ENCODE measurements at places on chromosomes 12 and 14. TPM values are rescaled to one million over a fixed set of nuclear protein-coding genes. Genes with fewer than 3 reads are reported as not detected.

Gene TPH2
- total RNA-seq: not detected

Gene SLC2A14
- total RNA-seq: not detected

Gene IL31
- not detected for total RNA-seq

Gene NPAS3
- total RNA-seq: 0.32 TPM

Gene SCFD1
- 147 TPM for total RNA-seq

Gene OR4Q2
- total RNA-seq: not detected

Gene CPNE8
- 3.6 TPM for total RNA-seq

Gene SLC25A21
- 0.89 TPM for total RNA-seq

Gene ACAD10
- 21.0 TPM for total RNA-seq

Gene ABCD4
- 24.7 TPM for total RNA-seq

Gene P2RX7
- 0.89 TPM for total RNA-seq

Gene KRT82
- total RNA-seq: not detected

Gene DCAF5
- total RNA-seq: 19.4 TPM

Gene GMFB
- 114 TPM for total RNA-seq

Gene SIX1
- 0.05 TPM for total RNA-seq

Gene RPGRIP1
- not detected for total RNA-seq

Gene CLEC4C
- total RNA-seq: not detected

Gene FERMT2
- 143 TPM for total RNA-seq

Gene CDK2
- 6.2 TPM for total RNA-seq

Gene IL23A
- total RNA-seq: not detected

Gene LHX5
- not detected for total RNA-seq

Gene RNASE2
- not detected for total RNA-seq

Gene METTL1
- total RNA-seq: 6.1 TPM

Gene NRIP2
- total RNA-seq: not detected

Gene TNFRSF1A
- 93.4 TPM for total RNA-seq

Gene DCN
- total RNA-seq: 96.5 TPM

Gene TAS2R13
- total RNA-seq: 1.2 TPM

Gene NKX2-1
- not detected for total RNA-seq

Gene TAS2R42
- total RNA-seq: not detected

Gene OVCH1
- not detected for total RNA-seq

Gene FSCB
- 0.14 TPM for total RNA-seq

Gene CHST11
- total RNA-seq: 11.3 TPM

Gene CRADD
- 10.2 TPM for total RNA-seq

Gene TRMT61A
- 10.7 TPM for total RNA-seq

Gene PLEKHG7
- not detected for total RNA-seq

Gene FOXG1
- under 0.01 TPM for total RNA-seq

Gene LYZ
- total RNA-seq: not detected

Gene PRR4
- total RNA-seq: 1.2 TPM
